CD4-positive, alpha-beta T cell treated with Interleukin-12 subunit alpha and Interleukin-12 subunit beta, for 1 hour (primary cell): ENCODE measurements at places on chromosomes 6 and 20.

GRCh38 chr6:167244991-167245390, 46.1 kb upstream of the UNC93A start:
- no peak for DNase-seq

- peak; percentile 21 for DNase-seq
Measured at GRCh38 chr6:45710304-45710821, 305.3 kb downstream of the CLIC5 start.

DNA sequence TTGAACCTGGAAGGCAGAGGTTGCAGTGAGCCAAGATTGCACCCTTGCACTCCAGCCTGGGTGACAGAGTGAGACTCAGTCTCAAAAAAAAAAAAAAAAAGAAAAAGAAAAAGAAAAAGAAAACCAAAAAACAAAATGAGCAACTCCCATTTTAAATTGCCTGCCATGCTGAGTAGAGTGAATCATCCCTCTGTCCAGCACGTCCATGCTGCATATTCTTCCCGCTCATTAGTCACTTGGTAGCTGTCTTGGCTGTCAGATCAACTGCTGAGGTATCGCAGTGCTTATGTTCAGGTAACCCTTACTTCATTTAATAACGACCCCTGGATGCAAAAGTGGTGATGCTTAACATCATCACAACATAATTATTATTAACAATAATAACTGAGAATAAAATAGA, 72.6 kb upstream of the RNF24 start:
- no peak for DNase-seq

- DNase-seq, result no peak
Measured at GRCh38 chr20:56002908-56003800, 2.2 kb downstream of the CBLN4 start.

DNA sequence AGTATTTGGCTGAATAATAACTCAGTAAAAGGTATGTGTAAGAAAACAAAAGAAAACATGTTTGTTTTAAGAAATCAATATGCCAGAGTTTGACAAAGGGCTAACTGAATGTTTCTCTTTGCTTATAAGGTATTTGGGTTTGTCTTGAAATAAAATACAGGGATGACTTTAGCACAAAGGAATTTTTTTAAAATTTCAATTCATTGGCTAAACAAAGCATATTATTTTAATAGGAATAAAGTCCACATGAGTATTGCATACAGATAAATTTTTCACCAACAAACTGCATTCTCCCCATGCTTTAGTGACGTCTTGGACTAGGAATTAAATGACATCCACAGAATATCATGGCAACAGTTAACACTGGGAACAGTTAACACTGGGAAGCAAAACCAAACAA, 480.0 kb upstream of the JAG1 start:
- DNase-seq, result no peak

DNA sequence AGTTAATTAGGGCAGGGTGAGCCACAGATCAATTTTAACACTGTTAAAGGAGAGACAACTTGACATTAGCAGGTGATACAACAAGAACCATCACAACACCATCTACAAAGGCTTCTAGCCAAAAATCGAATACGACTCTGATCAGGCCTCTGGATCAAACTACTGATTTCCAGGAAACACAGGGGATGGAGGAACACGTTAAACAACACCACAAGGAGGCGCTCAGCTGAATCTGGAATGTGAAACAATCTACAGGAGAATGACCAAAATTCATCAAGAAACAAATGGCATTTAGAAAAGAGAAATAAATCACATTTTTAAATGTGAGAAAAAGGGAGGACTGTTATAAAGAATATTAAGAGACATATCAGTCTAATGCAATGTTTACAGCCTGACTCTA, 13.5 kb upstream of the MAFB start:
- DNase-seq, result no peak
